AG08396 (cell line): ENCODE measurements at places on chromosomes 12 and 14.

- DNase-seq, result no peak
Observed at GRCh38 chr12:85527192-85527591, 247.2 kb downstream of the ALX1 start.

DNA sequence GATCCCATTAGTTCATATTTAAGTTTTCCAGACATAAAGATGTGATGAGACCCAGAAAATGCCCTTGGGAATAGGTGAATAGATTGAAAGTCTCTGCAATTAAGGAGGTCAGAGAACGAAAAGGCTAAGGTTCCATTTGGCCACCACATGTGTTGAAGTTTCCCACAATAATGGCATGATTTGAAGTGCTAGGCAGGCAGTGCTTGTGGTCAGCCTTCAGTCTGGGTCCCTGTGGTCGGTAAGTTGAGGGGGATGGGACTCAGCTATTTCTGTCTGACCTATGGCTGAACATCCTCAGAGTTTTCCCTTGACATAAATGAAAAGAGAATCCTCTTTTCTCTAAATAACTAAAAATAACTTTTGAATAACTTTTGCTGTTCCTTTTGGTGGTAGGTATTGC lies 92.4 kb downstream of the PELI2 start:
- no peak for DNase-seq

- no peak for DNase-seq
Observed at GRCh38 chr12:15193946-15194345, 27.3 kb downstream of the RERG start.

DNA sequence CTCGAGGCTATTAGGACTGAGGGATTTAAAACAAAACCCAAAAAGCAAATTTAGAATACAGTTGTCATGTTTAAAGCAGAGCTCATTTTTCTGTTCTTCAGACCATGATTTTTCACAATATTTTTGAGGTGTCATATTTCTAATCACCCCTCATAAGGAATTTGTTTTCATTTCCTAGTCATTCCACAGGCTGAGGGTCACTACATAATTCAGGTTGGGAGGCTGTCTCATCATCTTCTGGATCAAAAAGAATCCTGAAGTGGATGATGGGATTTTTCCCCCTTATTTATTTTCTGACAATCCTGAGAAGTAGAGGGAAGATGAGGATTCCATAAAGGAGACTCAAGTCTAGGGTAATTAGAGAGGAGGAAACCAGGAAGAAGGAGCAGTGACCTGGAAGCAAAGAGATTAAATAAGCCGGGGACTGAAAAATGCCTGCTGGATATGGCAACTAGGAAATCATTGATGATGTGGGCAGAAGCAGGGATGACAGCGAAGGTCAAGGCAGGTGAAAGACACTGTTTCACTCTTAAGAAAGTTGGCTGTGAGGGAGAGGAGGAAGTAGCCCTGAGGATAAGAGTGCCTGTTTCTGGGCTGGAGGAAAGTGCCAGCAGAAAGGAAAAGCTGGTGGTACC lies 9.0 kb upstream of the PCNX1 start:
- no peak for DNase-seq
